Stimulated activated CD4-positive, alpha-beta T cell treated with anti-CD3 and anti-CD28 coated beads, Interleukin-1b, Interleukin-23, amount 100 ng/mL, for 4 hours (primary cell): ENCODE measurements at places on chromosomes 13 and 19.

DNA sequence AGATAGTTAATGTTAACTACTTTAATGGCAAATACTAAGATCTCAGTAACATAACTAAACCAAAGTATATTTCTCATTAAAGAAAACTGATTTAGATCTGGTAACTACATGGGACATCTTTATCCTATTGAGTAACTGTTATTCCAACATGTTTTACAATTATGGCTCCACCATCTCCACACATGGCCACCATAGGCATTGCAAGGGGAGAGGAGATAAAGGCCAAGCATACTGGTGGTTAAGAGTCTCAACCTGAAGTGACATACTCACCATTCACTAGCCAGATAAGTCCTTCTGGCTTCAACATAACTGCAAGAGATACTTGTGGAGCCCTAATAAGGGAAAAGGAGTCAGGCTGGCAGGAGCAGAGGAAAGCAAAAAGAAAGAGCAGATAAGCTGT is 1586.4 kb upstream of the SPRY2 start:
- no peak for DNase-seq

GRCh38 chr13:71546881-71547280 is 320.1 kb downstream of the DACH1 start:
- DNase-seq: no peak

DNA sequence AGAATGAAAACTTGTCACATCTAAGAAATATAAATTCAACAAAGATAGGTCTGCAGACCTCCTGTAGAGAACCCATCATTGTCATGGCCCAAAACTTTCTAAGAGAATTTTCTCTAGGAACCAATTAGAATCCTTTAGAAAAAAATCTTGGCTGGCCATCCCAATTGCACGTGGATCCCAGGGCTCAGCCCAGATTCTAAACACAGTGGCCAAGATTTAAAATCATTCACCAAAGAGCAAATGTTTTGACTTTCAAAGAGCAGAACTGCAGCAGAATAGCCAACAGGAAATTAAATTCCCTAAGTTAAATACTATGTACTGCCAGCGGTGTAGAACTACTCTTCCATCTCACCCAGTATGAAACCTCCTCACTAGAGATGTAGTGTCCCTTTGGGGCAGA is 21.3 kb downstream of the IPO5 start:
- no peak for DNase-seq

- DNase-seq: no peak
These were observed 73.2 kb upstream of the MBNL2 start for GRCh38 chr13:97148894-97149293.

DNA sequence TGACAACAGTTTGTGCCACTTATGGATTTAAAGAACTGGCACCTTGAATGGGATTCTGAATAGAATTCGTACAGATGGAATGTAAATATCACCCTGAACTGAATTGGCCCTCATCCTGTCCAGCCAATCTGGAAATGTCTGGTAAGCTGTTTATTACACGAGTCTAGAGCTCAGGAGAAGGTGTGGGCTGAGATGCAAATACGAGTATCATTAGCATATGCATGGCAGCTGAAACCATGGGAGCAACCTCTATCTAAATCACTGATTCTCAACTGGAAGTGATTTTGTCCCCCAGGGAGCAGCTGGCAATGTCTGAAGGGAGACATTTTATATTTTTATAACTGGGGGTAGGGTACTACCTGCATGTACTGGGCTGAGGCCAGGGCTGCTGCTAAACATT is 15.6 kb upstream of the VWA8 start:
- no peak for DNase-seq

DNA sequence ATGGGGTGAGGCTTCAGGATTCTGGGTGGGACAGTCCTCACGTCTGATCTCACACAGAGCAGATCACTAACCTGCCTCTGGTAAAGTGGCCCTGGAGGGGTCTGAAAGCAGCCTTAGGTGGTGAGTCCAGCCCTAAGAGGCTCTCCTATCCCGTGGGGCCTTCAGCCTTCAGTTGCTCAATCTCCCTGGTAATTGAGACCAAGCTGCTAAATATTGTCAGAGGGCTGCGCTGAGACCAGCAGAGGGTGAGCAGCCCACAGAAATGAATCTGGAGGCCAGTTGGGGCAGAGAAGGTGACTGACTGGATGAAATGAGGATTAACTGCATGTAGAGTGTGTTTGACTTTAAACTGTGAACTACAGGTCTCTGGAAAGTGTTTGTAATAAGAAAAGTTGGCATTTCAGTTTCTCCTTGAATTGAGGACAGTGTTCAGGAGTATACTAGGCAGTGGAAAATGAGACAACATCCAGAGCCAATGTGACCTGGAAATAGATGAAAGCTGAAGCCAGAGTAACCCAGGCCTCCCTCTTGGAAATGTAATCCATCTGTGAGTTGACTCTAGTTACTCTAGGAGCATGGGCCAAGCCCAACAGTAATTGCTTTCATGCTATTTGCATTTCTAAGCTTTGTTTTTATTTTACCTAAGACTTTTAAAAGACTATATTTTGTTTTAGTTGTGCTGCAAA is 14.3 kb upstream of the HSPH1 start:
- DNase-seq: no peak

DNA sequence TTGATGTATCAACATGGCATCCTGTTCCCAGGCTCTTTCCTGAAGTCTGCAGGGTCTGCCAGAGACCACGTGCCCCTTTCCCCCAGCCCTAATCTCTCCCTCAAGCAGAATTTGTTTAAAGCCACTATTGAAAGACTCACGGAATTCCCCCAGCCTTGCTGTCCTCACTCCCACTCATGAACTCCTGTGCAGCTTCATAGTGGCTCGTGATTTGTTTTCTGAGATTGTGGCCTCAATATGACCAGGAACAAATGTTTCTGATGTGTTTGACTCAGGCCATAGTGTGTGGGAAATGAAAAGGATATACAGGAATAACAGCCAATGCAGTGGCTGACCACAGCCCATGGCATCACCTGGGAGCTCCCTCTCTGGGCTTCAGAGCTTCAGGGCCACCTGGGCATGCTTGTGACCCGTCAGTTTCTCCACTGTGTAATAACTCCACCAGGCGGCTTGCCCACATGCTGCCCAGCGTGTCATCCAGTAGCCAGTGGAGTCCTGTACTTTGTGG is 8.1 kb upstream of the SERPINE3 start:
- no peak for DNase-seq

DNA sequence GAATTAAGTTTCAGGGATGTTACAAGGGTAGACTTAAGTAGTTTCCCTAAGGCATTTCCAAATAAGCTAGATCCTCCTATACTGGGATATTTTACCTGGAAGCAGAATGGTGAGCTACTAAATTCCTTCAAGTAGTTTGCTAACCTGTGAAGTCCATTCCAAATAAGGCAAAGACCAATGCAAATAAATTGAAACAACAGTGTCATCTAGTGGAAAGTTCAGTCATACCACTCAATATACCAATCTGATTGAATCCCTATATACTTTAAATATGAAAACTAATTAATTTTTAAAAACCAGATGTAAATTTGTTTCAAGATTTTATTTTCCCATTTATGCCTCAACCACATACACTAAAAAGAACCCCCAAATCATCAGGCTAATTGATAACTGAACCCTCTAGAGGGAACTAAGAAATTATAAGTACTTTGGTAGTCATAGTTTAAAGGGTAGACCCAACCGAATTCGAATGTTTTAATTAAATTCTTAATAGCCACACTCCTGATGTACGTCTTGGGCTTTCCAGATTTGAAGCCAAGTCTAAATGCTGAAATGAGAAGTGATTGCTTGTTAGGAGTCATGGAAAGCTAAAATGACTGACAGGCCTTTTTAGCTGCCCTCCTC is 223.7 kb downstream of the TBC1D4 start:
- no peak for DNase-seq

DNA sequence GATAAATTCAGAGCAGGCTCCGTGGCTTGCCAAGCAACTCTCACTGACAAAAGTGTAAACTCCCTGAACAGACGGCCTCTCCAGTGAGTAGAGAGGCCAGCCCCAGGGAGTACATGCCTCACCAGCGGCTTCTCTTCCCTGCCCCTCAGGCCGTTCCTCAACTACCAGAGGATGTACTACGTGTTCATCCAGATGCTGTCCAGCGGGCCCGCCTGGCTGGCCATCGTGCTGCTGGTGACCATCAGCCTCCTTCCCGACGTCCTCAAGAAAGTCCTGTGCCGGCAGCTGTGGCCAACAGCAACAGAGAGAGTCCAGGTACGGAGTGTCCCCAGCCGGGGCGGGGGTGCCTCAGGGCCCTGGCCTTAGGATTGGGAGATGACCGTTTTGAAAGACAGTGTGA is 93.4 kb upstream of the MCF2L start:
- no peak for DNase-seq

DNA sequence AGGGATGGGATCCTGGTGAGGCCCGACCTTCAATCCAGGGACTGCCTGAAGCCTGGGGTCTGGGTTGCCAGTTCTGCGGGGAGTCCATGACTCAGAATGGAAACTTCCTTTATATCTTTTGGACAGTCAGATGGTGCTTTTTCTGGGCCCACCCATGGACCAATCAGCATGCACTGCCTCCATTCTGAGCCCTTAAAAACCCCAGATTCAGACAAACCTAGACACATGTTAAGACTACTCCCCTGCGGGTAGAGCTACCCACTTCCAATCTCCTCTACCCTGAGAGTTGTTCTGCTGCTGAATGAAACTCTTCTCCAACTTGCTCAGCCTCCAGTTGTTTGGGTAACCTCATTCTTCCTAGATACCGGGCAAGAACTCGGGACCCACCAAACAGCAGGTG is 1315.2 kb upstream of the MIR17HG start:
- DNase-seq: no peak

DNA sequence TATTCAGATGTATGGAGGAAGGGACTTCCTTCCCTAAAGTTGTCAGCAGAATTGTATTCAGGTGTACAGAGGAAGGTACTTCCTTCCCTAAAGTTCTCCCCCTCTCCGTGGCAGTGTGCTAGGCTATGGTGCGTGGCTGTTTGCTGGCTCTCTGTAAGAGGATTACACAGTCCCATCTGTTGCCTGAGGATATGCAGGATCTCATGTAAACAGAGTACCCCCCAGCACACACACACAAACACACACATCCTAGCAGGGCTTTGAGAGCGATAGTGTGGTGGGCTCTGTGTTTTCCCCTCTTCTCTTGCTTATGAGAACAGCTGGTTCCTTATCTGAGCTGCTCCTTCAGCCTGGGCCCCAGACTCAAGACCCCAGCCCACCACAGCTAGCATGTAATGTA is 10.3 kb downstream of the NEK5 start:
- DNase-seq: no peak

DNA sequence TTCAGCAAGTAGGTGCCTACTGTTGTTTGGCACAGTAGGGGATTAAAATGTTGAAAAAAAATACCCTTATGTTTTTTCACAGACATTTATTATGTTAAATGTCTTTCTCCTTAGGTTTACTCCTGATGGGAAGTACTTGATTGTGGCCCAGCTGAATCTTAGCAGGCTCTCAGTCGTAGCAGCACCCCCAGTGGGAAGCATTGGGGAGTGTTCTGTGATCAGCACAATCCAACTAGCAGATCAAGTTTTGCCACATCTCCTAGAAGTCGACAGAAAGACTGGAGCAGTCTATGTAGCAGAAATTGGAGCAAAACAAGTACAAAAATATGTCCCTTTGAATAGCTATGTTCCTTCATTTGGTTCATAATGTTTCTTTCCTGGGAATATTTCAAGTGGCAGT is 9.3 kb downstream of the NHLRC3 start:
- no peak for DNase-seq

DNA sequence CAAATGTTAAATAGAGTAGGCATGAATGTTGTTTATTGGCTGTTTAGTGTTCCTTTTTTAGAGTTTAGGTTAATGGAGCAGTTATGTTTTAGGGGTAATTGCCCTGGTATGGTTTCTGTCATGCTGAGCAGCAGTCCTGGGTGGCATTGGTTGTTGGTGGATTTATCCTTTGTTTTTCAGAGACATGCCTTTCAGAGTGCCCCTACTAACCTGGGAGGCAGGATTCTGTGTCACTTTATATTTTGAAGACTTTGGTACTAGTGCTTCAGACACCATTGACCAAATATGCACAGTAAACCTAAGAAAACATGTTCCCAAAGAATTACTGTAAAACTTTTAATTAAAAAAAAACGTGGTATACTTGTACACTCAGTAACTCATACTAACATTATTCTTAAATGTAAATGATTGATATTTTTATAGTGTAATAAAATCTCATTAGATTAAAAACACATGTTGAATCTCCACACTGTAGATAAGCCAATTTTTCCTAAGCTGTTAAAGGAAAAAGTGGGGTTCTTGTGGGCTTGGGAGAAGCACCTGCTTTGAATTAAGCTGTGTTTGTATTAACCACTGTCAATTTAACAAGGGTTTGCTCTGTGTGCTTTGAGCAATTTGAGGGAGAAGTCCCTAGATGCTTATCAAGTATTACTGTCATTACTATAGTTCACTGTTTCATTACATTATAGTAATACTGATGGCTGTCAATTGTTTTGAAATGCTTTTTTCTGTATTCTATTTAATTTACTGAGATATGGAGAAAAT is 133.2 kb downstream of the LMO7 start:
- no peak for DNase-seq

GRCh38 chr19:40954573-40954972 is 36.5 kb upstream of the CYP2B6 start:
- no peak for DNase-seq

DNA sequence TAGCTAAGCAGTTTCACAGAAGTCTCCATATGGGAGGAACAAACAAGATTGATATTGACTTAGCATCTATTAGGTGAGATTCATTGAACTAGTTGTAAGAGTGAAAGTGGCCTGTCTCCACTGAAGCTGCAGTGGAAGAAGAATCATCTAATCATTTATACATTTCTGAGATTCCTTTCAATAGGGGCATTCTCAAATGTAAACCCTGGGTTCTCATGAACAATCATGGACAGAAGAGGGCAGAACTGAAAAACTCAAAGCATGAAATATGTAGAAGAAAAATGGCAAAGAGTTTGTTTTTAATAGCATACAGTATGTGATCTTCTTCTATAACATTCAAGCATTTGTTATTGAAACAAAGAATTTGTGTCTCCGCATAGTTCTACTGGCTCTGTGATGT is 17.6 kb upstream of the POSTN start:
- no peak for DNase-seq

DNA sequence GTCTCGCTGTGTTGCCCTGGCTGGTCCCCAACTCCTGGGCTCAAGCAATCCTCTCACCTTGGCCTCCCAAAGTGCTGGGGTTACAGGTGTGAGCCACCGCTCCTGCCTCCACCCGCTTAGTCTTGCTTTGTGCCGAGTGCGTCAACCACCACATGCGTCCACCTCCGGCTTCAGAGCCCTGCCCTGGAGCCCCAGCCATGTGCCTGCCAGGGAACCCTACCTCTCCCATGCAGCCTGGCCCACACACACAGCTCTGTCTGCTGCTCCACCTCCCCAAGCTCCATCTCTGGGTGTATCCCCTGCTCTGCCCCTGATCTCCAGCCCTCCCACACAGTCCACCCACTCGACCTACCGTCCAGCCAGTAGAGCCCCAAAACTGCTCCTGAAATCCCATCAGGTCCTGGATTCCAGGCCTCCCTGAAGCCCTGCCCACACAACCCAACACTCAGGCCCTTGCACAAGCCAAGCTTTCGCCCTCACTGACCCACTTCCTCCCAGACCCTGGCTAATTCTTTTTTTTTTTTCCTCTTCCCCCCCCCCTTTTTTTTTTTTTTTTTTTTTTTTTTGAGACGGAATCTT is 9.6 kb downstream of the CYP2F1 start:
- DNase-seq: no peak

- DNase-seq: no peak
These were observed 18.6 kb downstream of the NALCN start for GRCh38 chr13:101397742-101398141.
